SK-N-DZ (cell line): ENCODE measurements at places on chromosomes 5 and 9.
A peak's percentile ranks its signal among the peaks of the same experiment; 100 is the strongest.

- no peak for DNase-seq
Observed at GRCh38 chr5:29023541-29023940, 1985.2 kb upstream of the CDH9 start.

DNA sequence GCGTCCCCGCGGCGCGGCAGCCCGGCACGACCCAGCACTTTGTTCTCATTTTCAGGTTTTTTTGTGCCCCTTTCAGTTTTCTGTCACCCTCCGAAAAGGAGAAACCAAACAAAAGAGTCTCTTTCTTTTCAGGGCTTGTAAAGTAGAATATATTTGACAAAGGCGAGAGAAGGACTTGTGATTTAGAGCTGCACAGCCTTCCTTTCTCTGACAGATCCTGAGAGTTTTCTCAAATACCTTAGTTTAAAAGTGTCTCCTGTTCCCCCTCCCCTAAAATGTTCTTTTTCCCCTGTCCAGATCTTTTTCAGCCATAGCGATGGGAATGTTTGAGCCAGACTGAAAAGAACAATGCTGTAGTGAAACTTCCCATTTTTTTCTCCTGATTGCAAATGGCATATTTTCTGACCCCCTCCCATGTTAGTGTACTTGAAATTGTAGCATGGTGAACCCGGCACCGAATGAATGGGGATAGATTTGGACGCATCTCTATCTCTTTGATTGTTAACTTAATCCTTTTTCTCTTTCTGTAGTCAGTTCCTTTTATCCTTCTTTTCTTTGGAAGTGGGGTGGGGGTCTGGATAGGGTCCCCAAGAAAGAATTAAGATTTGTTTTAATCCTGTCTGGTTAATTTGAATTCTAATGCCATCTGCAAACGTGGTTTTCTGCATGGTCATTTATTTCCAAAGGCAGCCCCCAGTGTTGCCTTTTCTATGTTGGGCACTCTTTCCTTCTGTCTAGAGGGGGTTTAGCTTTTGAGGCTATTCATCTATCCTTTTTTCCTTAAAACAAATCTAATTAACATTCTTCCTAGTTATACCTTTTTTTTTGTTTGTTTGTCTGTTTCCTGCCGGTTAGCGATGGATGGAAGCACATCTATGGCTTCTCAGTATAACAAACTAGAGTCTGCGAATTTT, 2.2 kb downstream of the ZSWIM6 start:
- DNase-seq: no peak

DNA sequence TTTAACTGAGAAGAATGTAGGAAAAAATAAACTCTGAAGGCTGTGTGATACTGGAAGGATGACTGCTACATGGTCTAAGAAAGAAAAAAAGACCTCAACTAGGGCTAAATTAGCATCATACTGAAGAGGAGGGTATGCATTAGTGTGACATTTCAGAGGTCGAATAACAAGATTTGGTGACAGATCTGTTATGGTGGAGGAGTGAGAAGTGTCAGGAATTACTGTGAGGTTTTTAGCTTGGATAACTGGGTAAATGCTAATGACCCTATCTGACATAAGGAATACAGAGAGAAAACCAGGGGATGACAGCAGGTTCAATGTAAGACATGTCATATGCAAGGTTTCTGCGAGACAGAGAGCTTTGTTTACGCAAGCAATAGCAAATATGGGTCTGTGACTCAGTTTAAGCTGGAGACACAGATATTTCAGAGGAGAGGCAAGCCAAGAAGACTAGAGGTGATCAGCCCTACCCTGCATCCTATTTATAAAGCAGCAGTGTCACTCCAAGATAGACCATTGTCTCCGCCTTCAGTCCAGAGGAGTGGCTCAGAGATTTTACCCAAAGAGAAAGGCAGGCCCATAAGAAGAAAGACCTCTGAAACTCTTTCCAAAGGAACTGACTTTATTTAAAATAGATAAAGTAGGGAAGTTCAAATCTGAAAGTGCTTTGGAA, 44.3 kb downstream of the FBN2 start:
- no peak for DNase-seq

- no peak for DNase-seq
Observed at GRCh38 chr5:111349429-111349828, 125.2 kb downstream of the CAMK4 start.

GRCh38 chr9:106438928-106439327, 424.0 kb upstream of the ZNF462 start:
- DNase-seq: no peak

DNA sequence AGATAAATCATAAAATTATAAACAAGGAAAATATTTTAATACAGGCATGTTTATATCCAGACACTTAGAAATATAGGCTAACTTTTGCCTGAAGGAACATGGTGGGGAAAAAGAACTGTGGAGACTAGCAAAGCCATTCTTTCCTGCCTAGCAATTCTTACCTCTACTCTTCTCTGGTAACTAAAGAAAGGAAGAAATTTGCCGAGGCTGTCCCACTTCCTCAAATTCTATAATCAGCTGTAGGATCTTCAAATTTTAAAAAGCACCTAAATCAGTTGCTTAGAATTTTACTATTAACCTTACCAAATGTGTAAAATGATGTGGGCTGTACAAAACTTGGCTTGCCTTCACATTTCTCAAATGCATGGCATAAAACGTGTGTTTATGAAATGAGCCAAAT, 249.1 kb upstream of the SMARCA2 start:
- DNase-seq: no peak

DNA sequence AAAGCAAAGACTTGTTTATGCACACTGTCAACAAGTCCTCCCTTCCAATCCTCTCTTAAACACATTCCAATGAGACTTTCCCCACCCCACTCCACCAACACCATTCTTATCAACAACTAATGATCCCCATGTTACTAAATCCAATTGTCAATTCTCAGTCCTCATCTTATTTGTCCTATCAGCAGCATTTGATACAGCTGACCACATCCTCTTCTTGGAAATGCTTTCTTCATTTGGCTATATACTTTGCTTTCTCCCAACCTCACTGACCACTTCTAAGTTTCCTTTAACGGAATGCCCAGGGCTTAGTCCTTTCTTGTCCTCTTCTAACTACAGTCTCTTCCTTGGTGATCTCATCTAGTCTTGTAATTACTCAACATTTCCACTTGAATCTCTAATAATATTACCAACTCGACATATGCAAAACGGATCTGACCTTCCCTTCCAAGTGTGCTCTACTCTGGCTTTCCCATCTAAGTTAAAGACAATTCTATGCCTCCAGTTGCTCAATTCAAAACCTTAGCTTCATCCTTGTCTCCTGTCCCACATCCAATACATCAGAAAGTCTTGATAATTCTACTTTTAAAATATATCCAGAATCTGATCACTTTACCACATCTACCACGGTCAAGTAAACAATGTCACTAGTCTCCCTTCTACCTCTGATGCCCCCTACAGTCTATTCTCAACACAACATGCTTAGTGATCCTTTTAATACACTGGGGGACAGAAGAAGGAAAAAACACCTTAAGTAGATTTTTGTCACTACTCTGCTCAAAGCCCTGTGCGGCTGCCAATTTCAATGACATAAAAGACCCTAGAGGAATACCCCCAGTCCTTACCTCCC, 25.5 kb downstream of the AGTPBP1 start:
- DNase-seq: no peak

GRCh38 chr9:138020120-138020794, 142.7 kb downstream of the CACNA1B start:
- DNase-seq: no peak

DNA sequence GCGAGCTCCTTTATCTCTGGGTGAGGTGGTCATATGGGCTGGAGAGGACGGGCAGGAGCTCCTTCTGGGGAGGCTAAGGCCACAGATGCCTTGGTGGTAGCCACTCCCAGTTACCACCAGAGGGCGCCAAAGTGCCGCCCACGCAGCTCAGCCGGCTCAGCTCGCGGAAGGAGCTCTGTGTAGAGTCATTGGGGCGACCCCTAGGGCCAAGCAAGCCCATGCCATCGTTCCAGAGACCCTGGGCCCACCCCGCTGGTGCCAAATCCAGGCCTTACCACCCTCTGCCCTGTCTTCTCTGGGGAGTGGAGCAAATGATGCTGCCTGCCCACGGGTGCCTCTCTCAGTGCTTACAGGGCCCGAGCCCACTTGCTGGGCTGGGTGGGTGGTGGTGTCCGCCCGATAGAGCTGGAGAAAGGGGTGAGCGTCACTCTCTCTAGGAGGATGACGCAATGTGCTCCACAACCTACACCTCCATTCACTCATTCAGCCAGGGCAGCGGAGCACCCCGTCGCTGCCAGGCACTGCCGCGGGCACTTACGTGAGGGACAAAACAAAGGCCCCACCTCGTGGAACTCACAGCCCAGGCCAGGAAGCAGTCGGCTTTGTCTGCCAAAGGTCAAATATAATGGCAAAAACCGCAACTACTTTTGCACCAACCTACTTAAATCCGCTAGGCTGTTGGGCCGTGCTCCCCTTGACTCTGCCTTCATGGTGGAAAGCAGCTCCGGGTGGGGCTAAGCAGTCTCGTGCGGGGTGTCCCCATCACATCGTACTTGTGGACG, 13.8 kb downstream of the TSPAN17 start:
- peak; percentile 86 for DNase-seq

GRCh38 chr9:134322781-134323241, 3.4 kb upstream of the RXRA start:
- no peak for DNase-seq

DNA sequence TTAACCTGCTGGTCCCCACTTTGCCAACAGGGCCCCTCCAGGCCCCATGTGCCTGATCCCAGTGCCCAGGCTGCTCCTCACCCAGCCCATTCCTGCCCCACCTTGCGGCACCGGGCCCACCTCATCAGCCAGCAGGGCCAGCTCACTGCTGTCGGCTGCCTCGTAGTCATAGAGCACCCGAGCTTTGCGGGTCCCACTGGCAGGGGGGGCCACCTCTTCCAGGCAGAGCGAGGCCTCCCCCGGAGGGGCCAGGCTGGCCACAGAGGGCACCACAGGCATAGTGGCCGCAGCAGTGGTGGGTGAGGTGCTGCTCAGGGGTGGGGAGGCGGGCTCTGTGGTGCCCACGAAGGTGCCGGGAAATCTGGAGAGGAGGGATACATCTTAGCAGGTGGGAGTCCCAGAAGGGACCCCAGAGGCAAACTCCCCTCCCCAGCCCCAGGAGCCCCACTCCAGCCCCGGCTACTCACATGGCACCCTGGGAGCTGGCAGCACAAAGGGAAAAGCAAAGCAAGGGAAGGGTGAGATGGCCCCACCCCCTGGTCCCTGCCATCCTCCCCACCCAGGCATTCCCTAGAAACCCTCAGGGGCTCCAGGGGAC, 19.0 kb downstream of the SH3GLB2 start:
- DNase-seq: no peak

GRCh38 chr9:2082772-2083171, 67.6 kb downstream of the SMARCA2 start:
- no peak for DNase-seq

DNA sequence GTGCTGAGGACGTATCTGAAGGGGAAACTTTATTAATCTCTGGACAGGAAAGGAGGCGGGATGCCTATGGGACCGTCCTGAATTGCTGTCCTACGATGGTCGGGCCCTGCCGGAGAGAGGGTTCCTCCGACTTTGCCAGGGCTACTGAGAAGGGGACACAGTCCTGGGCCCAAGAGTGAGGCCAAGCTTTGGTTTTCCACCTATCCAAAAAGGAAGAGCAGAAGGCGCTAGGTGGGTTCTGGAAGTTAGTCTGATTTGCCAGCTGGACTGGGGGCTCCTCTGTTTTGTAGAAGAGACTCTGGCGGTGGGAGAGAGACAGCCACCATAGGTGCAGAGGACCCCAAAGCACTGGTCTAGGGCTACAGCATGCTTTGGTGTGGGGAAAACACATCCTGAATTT, 243.8 kb upstream of the IRX4 start:
- no peak for DNase-seq

DNA sequence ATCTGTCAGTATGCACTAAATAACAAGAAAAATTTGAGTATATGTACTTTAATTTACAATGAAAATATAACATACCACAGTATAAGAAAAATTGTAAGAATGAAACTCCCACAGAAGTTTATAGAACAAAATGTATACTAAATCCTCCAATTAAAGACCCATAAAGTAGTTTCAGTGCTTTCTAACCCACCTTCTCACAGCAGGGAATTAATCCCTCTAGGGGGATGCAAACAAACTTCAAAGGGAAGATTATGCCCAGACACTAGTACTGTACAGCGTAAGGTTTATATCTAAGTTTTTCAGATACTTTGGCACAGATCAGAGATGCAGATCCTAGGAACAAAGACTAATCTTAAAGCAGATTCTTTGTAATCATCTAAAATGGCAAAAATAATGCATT, 57.2 kb downstream of the DENND1A start:
- DNase-seq: no peak
